ENCODE measurements at places on chromosomes 3 and 15.

DNA sequence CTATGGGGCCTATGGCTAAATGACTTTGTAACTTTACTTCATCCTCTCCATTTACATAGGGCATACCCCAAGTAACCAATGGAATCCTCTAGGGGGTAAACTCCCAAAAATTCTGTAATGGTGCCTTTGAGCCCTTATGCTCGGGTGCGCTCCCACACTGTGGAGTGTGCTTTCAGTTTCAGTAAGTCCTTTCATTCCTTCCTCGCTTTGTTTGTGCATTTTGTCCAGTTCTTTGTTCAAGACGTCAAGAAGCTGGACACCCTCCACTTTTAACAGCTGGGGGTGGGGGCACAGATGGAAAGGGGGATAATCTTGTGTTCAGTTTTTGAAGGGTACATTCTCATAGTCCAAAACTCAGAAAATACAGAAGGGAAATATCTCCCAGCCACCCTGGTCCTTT, 84.4 kb upstream of the C2CD4B start:
- DNase-seq = no peak

- no peak for DNase-seq
These were observed 31.9 kb upstream of the RTP4 start for GRCh38 chr3:187336322-187336721.

DNA sequence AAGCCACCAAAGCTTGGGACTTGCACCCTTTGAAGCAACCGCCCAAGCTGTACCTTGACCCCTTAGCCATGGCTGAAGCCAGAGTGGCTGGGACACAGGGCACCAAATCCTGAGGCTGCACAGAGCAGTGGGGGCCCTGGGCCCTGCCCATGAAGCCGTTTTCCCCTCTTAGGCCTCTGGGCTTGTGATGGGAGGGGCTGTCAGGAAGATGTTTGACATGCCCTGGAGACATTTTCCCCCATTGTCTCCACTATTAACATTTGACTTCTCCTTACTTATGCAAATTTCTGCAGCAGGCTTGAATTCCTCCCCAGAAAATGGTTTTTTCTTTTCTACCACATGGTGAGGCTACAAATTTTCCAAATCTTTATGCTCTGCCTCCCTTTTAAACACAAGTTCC, 522.2 kb downstream of the EDEM1 start:
- no peak for DNase-seq

- no peak for DNase-seq
These were observed 27.1 kb downstream of the SHC4 start for GRCh38 chr15:48936666-48937065.

GRCh38 chr3:146256851-146257486, 6.1 kb upstream of the PLSCR4 start:
- no peak for DNase-seq

DNA sequence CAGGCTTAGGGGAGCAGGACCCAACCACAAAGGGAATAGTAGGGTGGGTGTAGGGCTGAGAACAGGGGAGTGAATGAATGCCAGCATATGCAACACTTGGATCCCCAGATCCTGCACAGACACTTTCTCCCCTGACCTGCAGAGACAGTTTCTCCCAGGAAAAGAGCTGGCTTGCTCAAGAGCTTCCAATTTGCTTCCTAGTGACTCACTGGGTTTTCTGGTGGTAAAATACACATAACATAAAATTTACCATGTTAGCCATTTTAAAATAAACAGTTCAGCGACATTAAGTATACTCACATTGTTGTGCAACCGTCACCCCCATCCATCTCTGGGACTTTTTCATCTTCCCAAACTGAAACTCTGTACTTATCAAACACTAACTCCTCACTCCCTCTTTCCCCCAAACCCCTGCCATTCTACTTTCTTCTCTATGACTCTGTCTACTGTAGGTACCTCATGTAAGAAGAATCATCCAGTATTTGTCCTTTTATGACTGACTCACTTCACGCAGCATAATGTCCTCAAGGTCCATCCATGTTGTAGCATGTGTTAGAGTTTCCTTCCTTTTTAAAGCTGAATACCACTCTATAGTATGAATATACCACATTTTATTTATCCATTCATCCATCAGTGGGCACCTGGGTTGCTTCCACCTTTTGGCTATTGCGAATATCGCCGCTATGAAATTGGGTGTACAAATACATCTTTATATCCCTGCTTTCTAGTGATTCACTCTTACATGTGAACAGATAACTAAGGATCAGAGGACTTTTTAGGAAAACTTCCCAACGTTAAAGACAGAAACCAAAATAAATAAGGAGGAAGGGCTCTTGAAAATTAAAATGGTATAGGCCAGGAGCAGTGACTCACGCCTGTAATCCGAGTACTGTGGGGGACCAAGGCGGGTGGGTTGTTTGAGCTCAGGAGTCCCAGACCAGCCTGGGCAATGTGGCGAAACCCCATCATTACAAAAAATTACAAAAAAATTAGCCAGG, 95.6 kb upstream of the TJP1 start:
- no peak for DNase-seq

DNA sequence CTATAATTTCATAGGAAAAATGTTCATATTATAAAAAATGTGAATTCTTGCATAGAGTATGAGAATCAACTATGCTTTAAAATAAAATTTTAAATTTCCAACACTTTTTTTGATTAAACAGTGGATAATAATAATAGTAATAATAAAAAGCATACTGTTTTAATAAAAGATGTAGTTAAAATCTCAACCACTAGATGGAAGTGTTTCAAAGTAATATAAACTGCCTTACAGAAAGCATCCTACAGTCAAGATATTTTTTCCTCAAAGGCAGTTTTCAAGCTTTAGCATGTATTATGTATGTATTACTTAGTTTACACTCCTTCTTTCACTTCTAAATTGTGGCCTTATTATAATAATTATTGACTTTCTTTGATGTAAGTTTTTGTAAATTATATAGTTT, 217.5 kb downstream of the CHL1 start:
- no peak for DNase-seq

GRCh38 chr3:54785976-54786375, 141.9 kb downstream of the LRTM1 start:
- no peak for DNase-seq

DNA sequence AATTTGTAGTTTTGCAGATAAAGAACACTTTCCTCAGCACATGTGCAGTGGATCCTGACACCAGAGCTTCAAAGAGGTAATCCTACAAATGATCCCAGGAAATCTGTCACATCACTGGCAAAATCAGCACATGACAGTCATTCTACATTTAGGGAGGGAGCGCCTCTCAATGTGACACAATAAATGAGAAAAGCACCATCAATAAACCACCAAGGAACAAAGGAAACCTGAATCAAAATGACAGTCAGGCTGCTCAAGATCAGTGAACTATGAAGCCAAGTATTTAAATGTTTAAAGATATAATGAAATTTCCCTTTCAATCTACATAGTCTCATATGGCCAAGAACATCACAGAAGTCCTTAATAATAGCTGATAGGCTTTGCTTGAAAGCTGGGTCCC, 119.5 kb downstream of the LRRN1 start:
- no peak for DNase-seq

DNA sequence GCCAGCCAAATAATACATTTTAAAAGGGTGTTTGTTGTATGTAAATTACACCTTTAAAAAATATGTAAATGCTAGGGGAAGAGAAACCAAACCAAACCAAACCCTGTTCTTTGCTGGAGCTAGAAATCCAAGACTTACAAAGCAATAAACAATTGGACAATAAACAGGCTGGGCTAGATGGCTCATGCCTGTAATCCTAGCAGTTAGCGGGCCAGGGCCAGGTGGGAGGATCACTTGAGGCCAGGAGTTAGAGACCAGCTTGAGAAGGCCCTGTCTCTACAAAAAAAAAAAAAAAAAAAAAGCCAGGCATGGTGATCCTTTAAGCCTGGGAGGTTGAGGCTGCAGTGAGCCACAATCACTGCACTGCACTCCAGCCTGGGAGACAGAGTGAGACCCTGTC, 12.5 kb downstream of the STOML1 start:
- no peak for DNase-seq

DNA sequence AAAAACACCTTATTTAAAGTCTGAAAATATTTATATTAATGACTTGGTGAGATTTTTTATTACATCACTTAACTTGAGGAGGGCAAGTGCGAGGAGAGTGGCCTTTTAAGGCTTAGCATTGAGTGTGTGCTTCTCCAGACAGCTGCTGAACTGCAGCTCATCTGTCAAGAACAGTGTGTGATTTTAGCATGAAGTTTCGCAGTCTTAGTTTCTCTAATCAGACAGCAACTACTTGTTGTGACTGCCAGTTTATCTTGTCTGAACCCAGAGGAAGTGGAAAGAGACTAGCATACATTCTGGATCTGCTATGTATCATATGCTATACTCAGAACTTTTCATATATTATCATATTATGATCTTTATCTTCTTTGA, 291.7 kb upstream of the ROPN1 start:
- DNase-seq = no peak

GRCh38 chr3:35383216-35383615, 256.1 kb upstream of the ARPP21 start:
- DNase-seq = no peak

- no peak for DNase-seq
These were observed 4.1 kb upstream of the SKOR1 start for GRCh38 chr15:67820992-67821783.

- no peak for DNase-seq
These were observed 2.0 kb downstream of the MST1R start for GRCh38 chr3:49901366-49902339.

- no peak for DNase-seq
These were observed 114.5 kb upstream of the GADL1 start for GRCh38 chr3:31008994-31009393.

GRCh38 chr3:39724233-39724846, 85.1 kb upstream of the MYRIP start:
- no peak for DNase-seq

DNA sequence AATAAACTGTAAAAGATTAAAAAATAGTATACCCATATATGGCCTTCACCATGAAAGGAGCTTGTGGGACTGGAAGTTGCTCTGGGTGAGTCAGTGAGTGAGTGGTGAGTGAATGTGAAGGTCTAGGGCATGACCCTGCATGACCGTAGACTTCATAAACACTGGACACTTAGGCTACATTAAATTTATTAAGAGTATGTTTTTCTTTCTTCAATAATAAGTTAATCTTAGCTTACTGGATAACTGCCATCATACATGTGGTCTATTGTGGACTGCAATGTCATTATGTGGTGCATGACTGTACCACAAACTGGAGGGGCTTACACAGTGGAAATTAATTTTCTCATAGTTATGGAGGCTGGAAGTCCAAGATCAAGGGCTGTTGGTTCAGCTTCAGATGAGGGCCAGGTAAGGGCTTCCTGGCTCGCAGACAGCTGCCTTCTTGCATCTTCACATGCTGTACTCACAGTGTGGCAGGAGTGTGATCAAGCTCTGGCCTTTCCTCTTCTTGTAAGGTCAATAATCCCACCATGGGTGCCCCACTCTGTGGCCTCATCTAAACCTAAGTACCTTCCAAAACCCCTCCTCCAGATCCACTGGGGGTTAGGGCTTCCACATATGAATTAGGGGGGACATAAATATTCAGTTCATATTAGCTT, 40.8 kb upstream of the PRR23E start:
- DNase-seq = no peak

GRCh38 chr3:126128504-126129397, 44.8 kb upstream of the SLC41A3 start:
- no peak for DNase-seq

- DNase-seq = no peak
These were observed 9.4 kb upstream of the SACM1L start for GRCh38 chr3:45679805-45680204.

DNA sequence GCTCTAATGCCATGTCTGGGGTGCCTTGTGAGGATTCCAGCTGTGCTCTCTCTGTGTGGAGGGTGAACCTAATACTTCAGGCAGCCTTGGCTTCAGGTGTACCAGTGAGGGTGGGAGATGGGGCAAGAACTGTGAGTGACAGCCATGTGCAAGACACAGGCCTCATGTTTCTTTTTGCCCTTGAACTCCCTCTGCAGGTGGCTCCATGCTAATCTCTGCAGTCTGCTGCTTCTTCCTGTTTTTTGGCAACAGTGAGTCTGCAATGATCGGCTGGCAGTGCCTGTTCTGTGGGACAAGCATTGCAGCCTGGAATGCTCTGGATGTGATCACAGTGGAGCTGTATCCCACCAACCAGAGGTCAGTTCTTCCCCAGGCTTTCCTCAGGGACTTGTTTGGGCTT, 189.3 kb downstream of the SV2B start:
- no peak for DNase-seq

DNA sequence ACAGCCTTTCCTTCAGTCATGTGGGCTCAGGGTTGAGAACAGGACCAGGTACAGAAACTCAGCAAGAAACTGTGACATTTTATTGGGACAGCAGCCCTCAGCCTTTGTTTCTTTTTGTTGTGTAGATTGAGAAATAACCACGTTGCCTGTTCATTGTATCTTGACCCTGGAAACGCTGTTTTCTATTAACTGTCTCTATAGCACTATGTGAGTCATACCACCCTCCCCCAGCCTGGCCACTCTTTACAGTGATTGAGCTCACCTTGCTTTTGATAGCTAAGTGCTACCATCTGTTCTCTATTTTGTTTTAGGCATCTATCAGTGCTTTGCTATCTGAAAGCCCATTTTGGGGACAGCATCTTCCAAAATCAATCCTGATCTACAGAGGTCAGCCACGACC, 127.9 kb downstream of the CD47 start:
- DNase-seq = no peak

- no peak for DNase-seq
These were observed 102.9 kb downstream of the TFDP2 start for GRCh38 chr3:142046320-142047020.

DNA sequence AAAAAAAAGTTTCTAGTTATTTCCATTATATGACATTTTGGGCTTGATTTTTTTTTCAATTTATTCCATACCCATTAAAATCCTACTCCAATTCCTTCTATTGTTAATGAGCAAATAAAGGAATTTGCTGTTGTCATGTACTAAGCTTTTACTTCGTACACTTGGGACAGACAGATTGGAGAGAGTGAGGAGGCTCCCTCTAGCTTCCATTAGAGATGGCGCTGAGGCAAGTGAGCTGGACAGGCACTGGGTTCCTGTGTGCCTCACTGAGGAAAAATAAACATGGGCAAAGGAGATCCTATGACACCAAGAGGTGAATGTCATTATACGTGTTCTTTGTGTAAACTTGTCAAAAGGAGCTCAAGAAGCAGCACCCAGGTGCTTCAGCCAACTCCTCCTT, 441.1 kb upstream of the MDFIC2 start:
- DNase-seq = no peak

GRCh38 chr3:186487819-186488218, 56.4 kb downstream of the CRYGS start:
- DNase-seq = no peak

GRCh38 chr3:18951333-18951732, 197.0 kb upstream of the KCNH8 start:
- DNase-seq = no peak

- no peak for DNase-seq
These were observed 259.1 kb downstream of the OPA1 start for GRCh38 chr3:193851941-193852674.

- DNase-seq = no peak
These were observed 50.5 kb downstream of the MYO1E start for GRCh38 chr15:59322056-59322759.

DNA sequence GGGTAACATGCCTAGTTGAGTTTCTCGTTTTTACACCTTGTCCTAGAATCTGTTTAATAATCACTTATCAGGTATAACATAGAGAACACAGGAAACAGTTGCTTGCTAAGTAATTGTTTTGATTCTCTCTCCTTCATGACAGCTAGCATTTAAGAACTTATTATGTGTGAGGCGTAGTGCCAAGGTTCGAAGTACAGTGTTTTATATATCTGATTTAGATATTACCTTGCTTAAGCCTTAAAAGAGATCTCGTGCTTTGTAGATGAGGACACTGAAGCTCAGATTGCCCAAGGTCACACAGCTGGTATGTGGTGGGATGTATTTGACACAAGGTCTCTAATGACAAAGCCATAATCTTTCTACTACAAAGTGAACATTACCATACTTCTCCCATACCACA, 29.0 kb upstream of the IFT57 start:
- no peak for DNase-seq

All from hypothalamus (tissue), 51 donors.